ENCODE measurements at places on chromosomes 2 and 18. TPM values are rescaled to one million over a fixed set of nuclear protein-coding genes. Genes with fewer than 3 reads are reported as not detected.

HOXD3 gene
- not detected for total RNA-seq

PLEK gene
- 6.9 TPM for total RNA-seq

SNED1 gene
- 2.6 TPM for total RNA-seq

ALPG gene
- total RNA-seq = not detected

SOWAHC gene
- 0.97 TPM for total RNA-seq

ADD2 gene
- 6.0 TPM for total RNA-seq

CHRNG gene
- total RNA-seq = not detected

DTNA gene
- total RNA-seq = not detected

HJURP gene
- total RNA-seq = 102 TPM

TCF23 gene
- total RNA-seq = not detected

DSG2 gene
- total RNA-seq = 0.31 TPM

Data from activated CD4-positive, alpha-beta memory T cell treated with anti-CD3 and anti-CD28 coated beads for 36 hours (primary cell).